MG63 (cell line): ENCODE measurements at places on chromosomes 11 and 22.

GRCh38 chr11:121964591-121964990 lies 151.4 kb downstream of the BLID start:
- peak; percentile 55 for DNase-seq

GRCh38 chr22:45014654-45015053 lies 4.8 kb upstream of the PHF21B start:
- DNase-seq: no peak

GRCh38 chr11:27991736-27992135 lies 116.2 kb downstream of the KIF18A start:
- DNase-seq: peak; percentile 36

GRCh38 chr11:64864473-64865285 lies 13.7 kb downstream of the EHD1 start:
- DNase-seq: peak; percentile 94

DNA sequence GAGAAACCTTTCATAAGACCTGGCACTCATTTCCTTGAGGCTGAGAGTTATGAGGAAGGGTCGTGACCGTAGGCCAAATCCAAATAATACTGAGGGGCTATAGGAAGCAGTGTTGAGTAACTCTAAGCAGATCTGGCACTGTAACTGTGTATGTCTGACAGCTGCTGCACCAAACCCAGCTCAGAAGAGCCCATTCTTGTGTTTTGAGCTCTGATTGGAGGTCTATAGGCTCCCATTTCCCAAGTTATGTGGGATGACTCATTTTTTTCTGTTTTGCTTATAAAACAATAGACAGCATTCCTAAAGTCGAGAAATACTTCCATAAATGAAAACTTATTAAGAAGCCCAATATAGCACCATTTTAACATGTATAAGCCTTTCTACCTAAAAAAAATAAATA lies 645.8 kb downstream of the DLG2 start:
- no peak for DNase-seq

GRCh38 chr22:36773935-36774334 lies 2.0 kb downstream of the IFT27 start:
- no peak for DNase-seq

DNA sequence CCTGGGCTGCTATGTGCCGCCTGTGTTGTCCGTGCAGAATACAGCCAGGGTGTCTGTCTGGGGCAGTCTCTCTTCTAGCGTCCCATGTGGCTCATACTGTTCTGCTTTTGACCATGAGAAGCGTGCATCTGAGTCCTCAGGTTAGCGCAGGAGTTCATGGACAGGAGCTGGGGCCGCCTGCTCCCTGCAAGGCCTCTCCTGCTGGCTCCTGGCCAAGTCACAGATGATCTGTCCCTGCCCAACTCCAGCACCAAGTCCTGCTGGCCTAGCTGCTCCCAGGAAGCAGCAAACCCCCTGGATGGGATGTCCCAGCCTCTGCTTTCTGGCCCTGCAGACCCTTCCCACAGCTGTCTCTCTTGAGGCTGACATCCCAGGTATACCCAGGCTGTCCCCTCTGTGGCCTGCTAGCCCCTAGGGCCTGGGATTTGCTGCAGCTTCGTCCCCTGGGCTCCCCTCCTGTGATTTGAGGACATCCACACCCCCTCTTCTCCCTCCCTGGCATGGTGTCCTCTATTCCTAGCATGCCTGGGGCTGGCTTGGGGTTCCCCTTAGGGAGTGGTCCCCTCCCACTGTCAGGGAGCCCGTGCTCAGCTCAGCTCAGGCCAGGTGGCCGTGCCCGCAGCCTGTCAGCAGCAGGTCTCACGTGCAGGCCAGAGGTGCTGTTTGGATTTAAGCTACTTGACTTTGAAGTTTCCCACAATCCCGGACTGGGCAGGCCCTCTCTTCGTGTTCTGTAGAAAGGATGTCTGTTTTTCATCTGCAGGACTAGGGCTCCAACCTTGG lies 17.8 kb downstream of the PRR5 start:
- DNase-seq: no peak

GRCh38 chr11:115188188-115188897 lies 315.9 kb downstream of the CADM1 start:
- no peak for DNase-seq

GRCh38 chr11:81220146-81220895 lies 1513.3 kb downstream of the FAM181B start:
- no peak for DNase-seq
